NCI-H226 (cell line): ENCODE measurements at places on chromosomes 5 and 9.
A peak's percentile ranks its signal among the peaks of the same experiment; 100 is the strongest.

DNA sequence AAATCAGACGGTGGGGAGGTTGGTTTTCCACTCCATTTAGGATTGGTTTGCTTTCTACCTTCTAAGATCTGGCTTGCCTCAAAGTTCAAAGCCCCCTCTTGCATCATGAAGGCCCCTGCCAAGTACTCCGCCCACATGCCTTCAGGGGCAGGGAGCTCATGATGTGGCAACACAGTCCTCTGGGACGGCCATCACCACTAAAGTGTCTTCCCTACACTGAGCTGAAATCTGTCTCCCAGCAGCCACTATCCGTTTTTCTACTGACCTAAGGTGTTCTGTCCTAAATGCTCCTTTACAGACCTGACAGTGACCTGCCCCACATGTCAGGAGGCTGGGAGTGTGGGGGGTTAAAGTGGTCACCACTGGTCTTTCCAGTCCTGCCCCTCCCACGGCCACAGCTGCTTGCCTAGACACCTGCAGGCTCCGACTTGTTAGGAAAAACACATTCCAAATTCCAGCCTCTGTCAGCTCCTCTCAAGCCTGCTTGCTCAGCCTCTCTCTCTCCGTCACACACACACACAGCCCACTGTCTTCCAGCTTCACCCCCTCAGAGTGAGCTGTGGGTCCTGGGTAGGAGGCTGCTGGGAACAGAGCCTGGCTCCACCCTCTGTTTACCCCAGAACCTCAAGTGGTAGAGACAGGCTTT is 44.9 kb downstream of the SHB start:
- DNase-seq: peak; percentile 34

DNA sequence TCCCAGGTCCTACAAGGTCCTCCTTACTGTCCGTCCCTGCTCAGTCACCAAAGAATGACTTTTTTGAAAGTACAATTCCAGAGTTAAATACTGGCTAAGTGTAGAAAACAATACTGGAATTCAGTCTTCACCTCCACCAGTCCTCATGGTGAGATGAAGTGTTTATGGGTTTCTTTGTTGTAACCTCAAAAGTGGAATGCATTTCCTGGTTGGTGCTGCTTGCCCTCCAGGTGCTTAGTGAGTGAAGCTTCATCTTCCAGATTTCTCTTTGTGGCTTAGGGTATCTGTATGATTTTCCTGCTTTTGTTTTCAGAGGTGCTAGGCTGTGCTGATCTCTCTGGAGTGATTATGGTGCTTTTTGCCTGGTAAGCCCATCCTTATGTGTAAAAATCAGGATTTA is 49.4 kb upstream of the DHFR start:
- no peak for DNase-seq

GRCh38 chr9:110928599-110928998 is 109.7 kb downstream of the LPAR1 start:
- no peak for DNase-seq

DNA sequence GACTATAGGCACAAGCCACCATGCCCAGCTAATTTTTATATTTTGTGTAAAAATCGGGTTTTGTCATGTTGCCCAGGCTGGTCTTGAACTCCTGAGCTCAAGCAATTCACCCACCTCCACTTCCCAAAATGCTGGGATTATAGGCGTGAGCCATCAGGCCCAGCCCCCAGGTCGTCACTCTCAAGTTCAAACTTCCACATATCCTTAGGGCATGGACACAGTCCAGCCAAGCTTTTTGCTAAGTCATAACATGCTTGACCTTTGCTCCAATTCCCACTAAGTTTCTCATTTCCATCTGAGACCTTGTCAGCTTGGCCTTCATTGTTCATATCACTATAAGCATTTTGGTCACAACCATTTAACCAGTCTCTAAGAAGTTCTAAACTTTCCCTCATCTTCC is 43.9 kb upstream of the ARAP3 start:
- peak; percentile 28 for DNase-seq

- DNase-seq: no peak
Measured at GRCh38 chr9:72039532-72039931, 20.9 kb downstream of the C9orf57 start.

DNA sequence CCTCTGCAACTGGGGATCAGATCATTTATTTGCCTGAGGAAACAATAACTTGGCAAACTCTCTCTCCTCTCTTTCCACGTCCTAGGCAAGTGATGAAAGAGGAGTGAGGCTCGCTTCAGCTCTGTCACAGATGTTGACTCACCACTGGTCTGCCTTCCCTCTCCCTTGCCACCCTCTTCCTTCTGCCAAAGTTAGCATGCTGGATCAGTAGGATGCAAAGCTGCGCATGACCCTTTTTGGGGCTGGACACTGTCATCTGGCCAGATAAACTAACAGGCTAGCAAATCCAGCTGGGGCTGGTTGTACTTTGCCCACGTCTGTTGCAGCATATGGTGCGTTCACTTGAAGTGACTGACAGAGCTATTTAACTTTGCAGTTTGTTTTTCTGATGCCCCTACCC is 36.2 kb upstream of the SMARCA2 start:
- DNase-seq: no peak

GRCh38 chr9:134929193-134930158 is 11.8 kb upstream of the FCN1 start:
- no peak for DNase-seq

DNA sequence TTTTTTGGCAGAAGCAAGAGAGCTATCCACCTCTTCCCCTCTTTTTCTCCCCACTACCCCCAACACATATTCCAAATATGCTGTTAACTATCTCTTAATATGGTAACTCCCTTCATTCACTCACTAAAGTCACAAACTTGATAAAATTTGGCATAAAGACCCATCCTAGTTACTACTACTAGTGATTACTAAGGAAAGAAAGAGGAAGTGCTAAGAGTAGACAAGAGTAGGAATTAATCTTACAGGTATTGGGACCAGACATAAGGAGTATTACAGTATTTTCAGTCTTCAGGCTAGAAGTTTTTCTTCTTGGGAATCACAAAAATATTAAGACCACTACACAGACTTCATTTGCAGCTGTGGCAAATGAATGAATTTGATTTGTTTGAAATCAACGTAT is 2.2 kb downstream of the ADAMTS6 start:
- no peak for DNase-seq

DNA sequence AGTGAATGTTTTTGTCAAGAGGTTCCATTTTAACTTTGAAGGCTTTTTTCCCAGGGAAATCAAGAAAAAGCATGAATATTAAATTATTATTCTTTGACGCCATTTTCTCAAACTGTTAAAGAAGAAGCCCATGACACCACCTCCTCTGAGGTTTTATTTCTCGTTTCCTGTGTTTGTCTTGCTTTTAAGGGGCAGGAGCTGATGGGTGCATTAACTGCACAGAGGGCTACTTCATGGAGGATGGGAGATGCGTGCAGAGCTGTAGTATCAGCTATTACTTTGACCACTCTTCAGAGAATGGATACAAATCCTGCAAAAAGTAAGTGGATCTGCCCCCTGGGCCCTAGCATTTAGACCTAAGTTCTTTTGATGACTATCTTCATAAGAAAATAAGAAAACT is 205.3 kb downstream of the RFK start:
- DNase-seq: no peak

- no peak for DNase-seq
Measured at GRCh38 chr9:110110154-110110553, 97.8 kb downstream of the C9orf152 start.

DNA sequence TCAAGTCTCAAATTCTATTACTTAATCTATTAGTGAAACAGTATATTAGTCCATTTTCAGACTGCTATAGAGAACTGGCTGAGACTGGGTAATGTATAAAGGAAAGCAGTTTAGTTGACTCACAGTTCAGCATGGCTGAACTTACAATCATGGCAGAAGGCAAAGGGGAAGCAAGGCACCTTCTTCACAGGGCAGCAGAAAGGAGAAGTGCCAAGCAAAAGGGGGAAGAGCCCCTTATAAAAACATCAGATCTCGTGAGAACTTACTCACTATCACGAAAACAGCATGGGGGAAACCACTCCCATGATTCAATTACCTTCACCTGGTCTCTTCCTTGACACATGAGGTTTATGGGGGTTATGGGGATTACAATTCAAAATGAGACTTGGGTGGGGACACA is 67.9 kb upstream of the CHSY3 start:
- DNase-seq: no peak
